ENCODE measurements at places on chromosomes 13 and 19.

GRCh38 chr13:40255551-40255950 is 410.9 kb downstream of the FOXO1 start:
- DNase-seq: no peak

- no peak for DNase-seq
These were observed 15.4 kb upstream of the PRR19 start for GRCh38 chr19:42286349-42287016.

GRCh38 chr13:49407936-49408335 is 35.9 kb downstream of the CAB39L start:
- no peak for DNase-seq

DNA sequence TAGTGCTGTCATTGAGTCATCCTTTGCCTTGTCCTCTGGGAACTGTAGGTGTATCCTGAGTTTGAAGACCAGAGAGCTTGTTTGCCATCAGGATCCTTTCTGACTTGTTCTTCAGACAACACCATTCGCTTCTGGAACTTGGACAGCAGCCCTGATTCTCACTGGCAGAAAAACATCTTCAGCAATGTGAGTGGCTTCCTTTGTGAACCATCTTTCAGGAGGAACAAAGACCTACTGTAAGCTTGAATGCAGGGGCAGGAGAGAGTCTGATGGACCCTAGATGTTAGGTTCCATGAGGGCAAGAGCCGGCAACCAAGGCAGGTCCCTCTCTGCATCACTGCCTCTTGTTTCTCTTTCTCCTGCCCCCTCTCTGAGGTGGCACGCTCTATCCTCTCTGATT is 26.7 kb downstream of the WDR62 start:
- DNase-seq: no peak

DNA sequence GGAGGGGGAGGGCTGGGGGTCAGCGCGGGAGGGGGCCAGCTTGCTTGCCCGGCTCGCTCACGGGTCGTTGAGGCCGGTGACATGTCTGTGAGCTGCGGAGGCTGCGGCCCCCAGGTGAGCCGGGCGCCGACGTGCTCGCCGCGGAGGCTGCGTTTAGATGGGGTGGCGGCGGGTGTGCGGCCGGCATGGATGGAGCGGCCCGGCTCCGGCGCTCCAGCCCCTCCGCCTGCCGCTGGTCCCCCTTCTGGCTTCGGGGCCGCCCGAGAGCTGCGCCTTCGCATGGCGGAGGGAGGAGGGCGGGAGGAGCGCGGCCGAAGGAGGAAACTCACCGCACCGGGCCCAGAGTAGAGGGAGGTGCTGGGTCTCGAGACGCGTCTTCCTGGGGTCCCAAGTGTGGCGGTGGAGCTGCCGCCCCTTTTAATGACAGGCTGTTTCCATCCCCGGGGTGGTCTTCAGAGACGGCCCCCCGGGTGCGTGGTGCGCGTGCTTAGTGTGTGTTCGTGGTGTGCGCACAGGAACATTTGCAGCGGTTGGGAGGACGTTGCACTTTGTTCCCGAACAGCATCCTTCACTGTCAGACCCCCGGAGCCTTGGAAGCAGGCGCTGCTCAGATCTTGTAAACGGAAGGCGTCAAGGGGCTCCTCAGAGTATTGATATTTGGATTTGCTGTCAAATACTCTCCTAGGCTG is at the start of gene AKAP11:
Gene AKAP11 (plus strand): TSS at position 38 of the 689 bp plus-strand sequence. CDS start 14,197 bp downstream, outside the sequence.
- DNase-seq: no peak

- DNase-seq: no peak
These were observed 170.5 kb upstream of the HTR2A start for GRCh38 chr13:47067306-47067705.

- DNase-seq: no peak
These were observed 412.9 kb downstream of the DIAPH3 start for GRCh38 chr13:59750860-59751259.

GRCh38 chr19:51066393-51067186 is 1.7 kb upstream of the KLK13 start:
- no peak for DNase-seq

DNA sequence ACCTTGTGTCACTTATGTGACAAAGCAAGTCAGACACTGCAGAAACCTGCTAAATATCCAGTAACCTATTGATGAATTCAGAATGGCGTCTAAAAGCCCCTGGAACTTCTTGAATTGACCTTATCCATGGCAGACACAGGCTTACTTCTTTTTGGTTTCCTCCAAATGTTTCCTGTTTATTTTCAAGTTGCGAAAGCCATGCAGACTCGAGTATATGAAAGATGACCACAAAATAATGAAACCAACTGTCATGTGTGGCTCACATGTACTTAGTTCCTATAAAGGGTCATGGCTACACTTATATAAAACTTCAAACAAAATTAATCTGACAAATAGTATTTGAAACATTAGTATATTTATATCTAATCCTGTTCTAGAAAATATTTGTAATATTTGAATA is 113.1 kb upstream of the FNDC3A start:
- no peak for DNase-seq

Measured in GM13976 (cell line).